HFFc6 (cell line): ENCODE measurements at places on chromosomes 12 and 14.

DNA sequence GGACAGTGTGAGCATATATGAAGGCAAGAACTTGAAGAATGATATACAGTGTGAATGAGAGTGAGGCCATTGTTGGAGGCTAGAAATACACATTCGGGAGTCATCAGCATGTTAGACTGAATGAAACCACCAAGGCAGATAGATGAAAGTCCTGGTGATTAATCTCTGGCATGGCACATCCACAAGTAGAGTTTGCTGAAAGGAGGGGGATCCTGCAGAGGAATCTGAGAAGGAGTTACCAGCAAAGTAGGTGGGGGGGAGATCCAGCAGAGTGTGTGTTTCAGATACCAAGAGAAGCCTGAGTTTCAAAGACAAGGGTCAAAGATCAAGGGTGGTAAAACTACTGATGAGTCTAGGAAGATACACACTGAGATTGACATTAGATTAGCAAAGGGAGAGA lies 426.7 kb upstream of the DCN start:
- no peaks in the 10 kb centered on the region for H3K36me3 ChIP-seq
- no peak for DNase-seq
- no peak overlapping the region for H3K27ac ChIP-seq
- H3K27me3 ChIP-seq: no peaks in the 10 kb centered on the region
- no peak overlapping the region for H3K4me3 ChIP-seq

DNA sequence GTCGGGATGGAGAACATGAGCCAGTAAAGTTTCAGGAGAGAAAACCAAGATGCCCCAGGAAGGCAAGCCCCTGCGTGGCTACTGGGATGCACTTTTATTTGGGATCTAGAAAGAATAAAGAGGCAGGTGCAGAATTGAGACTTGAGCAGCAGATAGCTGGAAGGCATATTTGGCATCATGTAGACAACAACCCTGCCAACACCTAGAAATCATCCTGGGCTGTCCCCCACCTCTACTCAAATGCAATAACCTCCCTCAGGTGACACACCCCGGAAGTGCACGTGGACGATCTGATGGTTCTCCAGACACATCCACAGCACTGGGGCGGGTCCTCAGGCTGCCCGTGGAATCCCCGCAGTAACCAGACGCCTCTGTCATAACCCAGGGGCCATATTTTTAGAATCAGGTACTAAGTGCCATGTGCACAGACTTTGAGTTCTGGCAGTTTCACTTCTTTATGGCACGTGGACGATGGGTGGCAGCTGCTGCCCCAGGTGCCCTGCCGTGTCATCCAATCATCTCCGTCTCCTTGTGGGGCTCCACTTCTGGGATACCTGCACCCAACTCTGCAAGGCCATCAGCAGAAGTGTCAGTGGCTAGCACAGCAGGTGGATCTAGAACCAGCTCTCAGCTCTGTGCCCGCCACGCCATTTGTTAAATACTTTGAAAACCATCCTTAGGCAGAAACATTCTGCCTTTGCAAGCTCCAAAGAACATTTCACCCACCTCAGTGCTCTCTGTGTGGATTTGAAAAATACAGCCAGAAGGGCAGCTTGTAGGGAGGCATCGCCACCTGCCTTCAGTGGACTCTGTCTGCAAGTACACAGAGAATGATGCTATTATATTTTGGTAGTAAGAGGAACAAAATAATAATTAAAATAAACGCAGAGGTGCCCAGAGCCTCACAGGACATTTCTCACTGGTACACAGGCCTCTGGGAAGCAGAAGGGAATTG lies 771.7 kb upstream of the TMEM132C start:
- no peak for DNase-seq
- H3K4me3 ChIP-seq: no peak overlapping the region
- H3K27ac ChIP-seq: no peak overlapping the region
- H3K36me3 ChIP-seq: no peaks in the 10 kb centered on the region
- peaks cover 11% of the 10 kb centered on the region for H3K4me1 ChIP-seq

- no peak overlapping the region for H3K4me3 ChIP-seq
- H3K27me3 ChIP-seq: no peaks in the 10 kb centered on the region
- no peaks in the 10 kb centered on the region for H3K36me3 ChIP-seq
- H3K4me1 ChIP-seq: no peaks in the 10 kb centered on the region
- no peak for DNase-seq
- no peak overlapping the region for H3K27ac ChIP-seq
Observed at GRCh38 chr12:12534975-12535374, 27.7 kb downstream of the DUSP16 start.

GRCh38 chr12:91630083-91630482 lies 447.5 kb upstream of the DCN start:
- H3K36me3 ChIP-seq: peaks cover 7% of the 10 kb centered on the region; the same call in 1 of the 2 replicates
- H3K4me1 ChIP-seq: no peaks in the 10 kb centered on the region
- DNase-seq: no peak
- H3K4me3 ChIP-seq: no peak overlapping the region

DNA sequence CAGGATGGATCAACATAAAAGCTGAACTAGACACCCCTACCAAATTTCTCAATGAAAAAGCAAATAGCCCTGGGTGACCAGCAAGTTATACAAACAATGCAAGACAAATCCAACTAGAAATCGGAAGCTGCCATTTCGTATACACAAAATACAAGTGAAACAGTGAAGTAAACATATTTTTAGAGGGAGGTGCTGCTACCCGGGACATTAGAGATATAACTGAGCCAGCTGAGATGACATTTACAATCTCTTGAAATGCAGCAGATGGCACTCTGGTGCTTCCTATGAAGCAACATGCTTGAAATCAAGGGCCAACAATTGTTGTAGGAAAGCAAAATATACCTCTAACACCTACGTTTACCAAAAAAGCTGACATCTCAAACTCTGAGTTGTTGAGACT lies 25.5 kb downstream of the BDKRB1 start:
- DNase-seq: no peak
- peaks cover 21% of the 10 kb centered on the region for H3K4me1 ChIP-seq
- no peak overlapping the region for H3K27ac ChIP-seq
- no peak overlapping the region for H3K4me3 ChIP-seq
- H3K27me3 ChIP-seq: peaks cover 2% of the 10 kb centered on the region; the same call in 1 of the 2 replicates
- H3K36me3 ChIP-seq: peaks cover 10% of the 10 kb centered on the region

GRCh38 chr12:31321897-31322228 lies 4.1 kb downstream of the SINHCAF start:
- H3K4me1 ChIP-seq: peaks cover 60% of the 10 kb centered on the region
- no peak for DNase-seq
- no peak overlapping the region; the same call in 1 of the 2 replicates for H3K27ac ChIP-seq
- no peak overlapping the region for H3K4me3 ChIP-seq
- H3K27me3 ChIP-seq: peaks cover 7% of the 10 kb centered on the region; the same call in 1 of the 2 replicates
- peaks cover 4% of the 10 kb centered on the region; the same call in 1 of the 2 replicates for H3K36me3 ChIP-seq

DNA sequence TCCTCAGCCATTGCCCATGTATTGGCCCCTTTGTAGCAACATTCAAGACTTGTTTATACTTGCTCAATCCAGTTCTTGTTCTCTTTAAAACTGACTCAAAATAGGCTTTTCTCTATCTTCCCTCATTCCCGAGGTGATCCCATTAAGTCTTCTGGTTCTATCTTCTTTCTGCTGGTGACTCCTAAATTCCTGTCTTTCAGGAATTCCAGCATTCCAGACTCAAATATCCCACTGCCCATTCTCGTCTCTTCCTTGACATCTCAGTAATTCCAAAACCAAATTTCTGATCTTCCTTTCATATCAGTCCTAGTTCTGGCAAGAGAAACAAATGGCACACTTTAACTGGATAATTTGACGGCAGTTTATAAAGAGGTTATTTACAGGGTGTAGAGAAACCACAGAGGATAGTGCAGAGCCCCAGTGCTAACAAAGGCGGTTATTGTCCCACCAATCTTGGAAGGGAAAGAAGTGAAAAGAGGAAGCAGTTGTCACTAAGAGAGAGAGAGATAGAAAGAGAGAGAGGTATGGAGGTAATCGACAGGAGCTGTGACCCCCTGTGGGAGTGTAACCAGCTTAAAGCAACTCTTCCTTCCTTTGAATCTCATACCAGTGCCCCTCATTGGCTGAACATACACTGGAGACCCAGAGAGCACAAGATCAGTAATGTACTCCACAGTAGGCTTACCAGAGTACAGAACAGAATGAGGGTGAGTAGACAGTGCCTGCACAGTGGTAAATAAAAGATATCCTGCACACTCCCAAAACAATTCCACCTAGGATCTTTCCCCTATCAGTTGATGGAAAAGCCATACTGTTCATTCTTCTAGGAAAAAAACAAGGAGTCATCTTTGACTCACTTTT lies 177.6 kb upstream of the LMNTD1 start:
- H3K27ac ChIP-seq: no peak overlapping the region
- H3K4me1 ChIP-seq: peaks cover 5% of the 10 kb centered on the region; the same call in 1 of the 2 replicates
- DNase-seq: no peak
- H3K36me3 ChIP-seq: no peaks in the 10 kb centered on the region
- H3K27me3 ChIP-seq: no peaks in the 10 kb centered on the region

- no peak overlapping the region for H3K27ac ChIP-seq
- no peak for DNase-seq
- no peaks in the 10 kb centered on the region for H3K4me1 ChIP-seq
- H3K4me3 ChIP-seq: no peak overlapping the region
Observed at GRCh38 chr12:82174936-82175335, 183.3 kb downstream of the CCDC59 start.

- 0 out of 2 replicates have a peak overlapping the region, but pooled peaks have one; percentile 5 for H3K4me3 ChIP-seq
- peak; percentile 54 for DNase-seq
Observed at GRCh38 chr14:34536951-34537676, 2.4 kb downstream of the EAPP start.

GRCh38 chr14:44712024-44712815 lies 205.1 kb upstream of the FSCB start:
- no peak for DNase-seq
- H3K4me3 ChIP-seq: no peak overlapping the region
- H3K27me3 ChIP-seq: no peaks in the 10 kb centered on the region

DNA sequence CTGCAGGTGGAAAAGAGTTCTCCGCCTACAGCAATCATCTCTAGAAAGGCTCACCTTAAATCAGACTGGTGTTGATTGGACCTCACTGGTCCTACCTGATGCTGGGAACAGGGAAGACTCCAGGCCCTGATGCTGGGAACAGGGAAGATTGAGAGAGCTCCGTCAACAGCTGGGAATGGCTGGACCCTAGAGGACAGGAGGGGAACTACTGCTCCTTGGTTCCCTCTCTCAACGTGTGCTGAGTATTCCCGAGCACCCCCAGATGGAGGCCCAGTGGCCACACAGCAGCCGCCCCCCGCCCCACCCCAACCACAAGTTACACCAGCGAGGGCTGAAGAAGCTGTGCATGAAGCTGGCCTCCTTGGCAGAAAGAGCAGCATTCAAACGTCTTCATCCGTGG lies 240.3 kb downstream of the SLC15A4 start:
- H3K4me1 ChIP-seq: no peaks in the 10 kb centered on the region
- H3K27ac ChIP-seq: no peak overlapping the region
- no peaks in the 10 kb centered on the region for H3K27me3 ChIP-seq

GRCh38 chr12:93256256-93256969 lies 121.3 kb upstream of the NUDT4 start:
- peaks cover 16% of the 10 kb centered on the region for H3K36me3 ChIP-seq
- H3K27ac ChIP-seq: peak overlapping the region; percentile 57; the same call in 1 of the 2 replicates
- no peak for DNase-seq

DNA sequence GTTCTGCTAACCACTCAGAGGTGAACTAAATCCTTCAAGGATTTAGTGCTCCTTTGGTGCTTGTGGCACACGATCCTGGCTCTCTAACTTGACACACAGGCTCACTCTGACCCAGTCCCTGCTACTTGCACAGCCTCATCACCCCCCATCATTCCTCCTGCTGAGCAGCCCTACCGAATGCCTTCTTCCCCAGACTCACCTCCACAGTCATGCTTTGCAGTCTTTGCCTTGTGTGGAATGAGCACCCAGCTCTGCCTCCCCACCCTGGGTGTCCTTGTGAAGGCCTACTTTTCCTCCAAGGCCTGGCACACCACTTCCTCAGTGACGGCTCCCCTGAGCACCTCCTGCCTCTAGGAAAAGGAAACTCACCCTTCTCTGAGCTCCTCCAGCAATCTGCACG lies 7.9 kb upstream of the TINF2 start:
- H3K36me3 ChIP-seq: no peaks in the 10 kb centered on the region
- H3K4me3 ChIP-seq: no peak overlapping the region
- H3K4me1 ChIP-seq: peaks cover 17% of the 10 kb centered on the region

- peak overlapping the region; percentile 85 for H3K27ac ChIP-seq
- H3K36me3 ChIP-seq: peaks cover 52% of the 10 kb centered on the region
- DNase-seq: no peak
- H3K4me1 ChIP-seq: peaks cover 47% of the 10 kb centered on the region
- H3K27me3 ChIP-seq: peaks cover 26% of the 10 kb centered on the region
Observed at GRCh38 chr12:76026643-76027063, 4.9 kb downstream of the PHLDA1 start.

- H3K27me3 ChIP-seq: peaks cover 2% of the 10 kb centered on the region; the same call in 1 of the 2 replicates
- H3K27ac ChIP-seq: peak overlapping the region; percentile 89
- peak overlapping the region; percentile 97 for H3K4me3 ChIP-seq
- H3K36me3 ChIP-seq: no peaks in the 10 kb centered on the region
Observed at GRCh38 chr12:96401076-96401871, 1.0 kb upstream of the CDK17 start.

DNA sequence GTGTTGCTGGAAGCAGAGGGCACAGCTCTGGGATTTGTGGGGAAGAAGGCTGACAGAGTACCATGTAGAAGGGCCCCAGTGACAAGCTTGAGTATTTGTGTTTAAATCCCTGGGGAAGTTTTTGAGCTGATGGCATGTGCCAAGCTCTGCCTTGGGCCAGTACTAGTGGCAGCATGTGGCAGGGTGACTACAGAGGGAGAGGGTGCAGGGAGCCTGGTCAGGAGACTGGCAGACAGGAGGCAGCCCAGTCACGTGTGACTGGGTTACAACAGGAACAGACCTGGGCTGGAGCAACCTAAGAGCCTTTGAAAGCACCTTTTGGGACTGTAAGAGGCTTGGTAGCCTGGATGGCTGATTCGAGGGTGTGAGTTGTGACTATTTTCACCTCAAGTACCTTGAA lies 112.1 kb downstream of the TSPAN9 start:
- H3K4me3 ChIP-seq: no peak overlapping the region
- H3K4me1 ChIP-seq: peaks cover 11% of the 10 kb centered on the region
- no peak for DNase-seq
- H3K27me3 ChIP-seq: peaks cover 5% of the 10 kb centered on the region
- no peak overlapping the region for H3K27ac ChIP-seq

DNA sequence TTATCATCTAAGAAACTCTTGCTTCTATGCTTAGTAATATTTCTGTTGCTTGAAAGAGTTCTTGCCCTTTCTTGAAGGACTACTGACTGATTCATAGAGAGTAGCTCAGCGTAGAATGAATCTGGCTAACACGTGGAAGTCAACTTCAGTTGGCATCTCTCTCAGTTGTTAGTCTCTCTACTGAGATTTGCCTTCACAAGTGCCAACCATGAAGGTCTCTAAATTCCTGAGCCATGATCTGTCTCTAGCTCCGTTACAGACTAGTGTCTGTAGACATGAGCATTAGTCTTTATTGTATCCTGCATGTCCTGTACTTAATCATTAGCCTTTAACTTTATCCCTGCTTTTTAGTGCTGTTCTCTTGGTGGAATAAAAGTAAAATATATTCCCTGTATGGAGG lies 19.1 kb upstream of the ALX1 start:
- no peaks in the 10 kb centered on the region for H3K4me1 ChIP-seq
- no peak overlapping the region for H3K4me3 ChIP-seq
- no peaks in the 10 kb centered on the region for H3K36me3 ChIP-seq
- H3K27me3 ChIP-seq: no peaks in the 10 kb centered on the region
- DNase-seq: no peak
- no peak overlapping the region for H3K27ac ChIP-seq

DNA sequence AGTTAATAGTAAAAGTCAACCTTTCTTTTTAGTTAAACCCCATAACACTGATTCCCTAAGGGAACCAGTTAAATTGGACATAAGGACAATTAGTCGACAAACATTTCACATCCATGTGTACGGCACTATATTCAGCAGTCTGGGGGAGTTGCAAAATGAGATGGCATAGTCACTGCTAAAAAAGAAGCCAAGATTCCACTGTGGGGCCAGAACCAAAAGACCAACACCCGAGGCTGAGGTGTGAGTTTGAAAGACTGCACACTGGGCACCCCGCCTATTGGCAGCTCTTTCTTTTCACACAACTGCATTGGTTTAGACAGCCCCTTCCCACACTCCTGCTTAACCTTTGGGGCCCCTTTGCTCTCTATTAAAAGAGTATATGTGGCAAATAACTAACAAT lies 16.7 kb downstream of the SETD3 start:
- H3K27ac ChIP-seq: no peak overlapping the region
- no peak for DNase-seq
